ENCODE measurements at places on chromosomes 4 and X.

GRCh38 chrX:22097012-22097694 is 65.0 kb downstream of the PHEX start:
- DNase-seq: no peak

DNA sequence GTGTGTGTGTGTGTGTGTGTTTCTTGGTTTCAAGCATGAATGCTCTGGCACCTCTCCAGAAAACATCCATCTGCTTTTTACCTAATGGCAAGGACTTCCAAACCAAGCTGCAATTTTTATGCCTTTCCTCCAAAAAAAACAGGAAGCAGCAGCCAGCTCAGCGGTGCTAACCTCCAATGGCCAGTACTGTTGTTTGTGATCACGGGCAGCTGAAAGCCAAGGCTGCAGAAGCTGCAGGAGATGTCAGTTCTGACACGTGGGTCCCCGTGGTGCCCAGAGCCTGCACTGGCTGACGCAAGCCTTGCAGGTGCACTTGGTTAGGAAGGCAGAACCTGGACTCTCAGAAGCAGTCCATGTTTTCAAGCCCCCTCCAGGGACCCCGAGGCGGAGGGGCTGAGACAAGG is 313.6 kb upstream of the DDX53 start:
- DNase-seq: no peak

GRCh38 chrX:105872941-105873340 is 50.6 kb downstream of the NRK start:
- DNase-seq: no peak

- DNase-seq: no peak
Observed at GRCh38 chr4:122584519-122584918, 36.3 kb downstream of the IL21 start.

Measured in renal pelvis (tissue), 12 donors.